Brain microvascular endothelial cell (primary cell): ENCODE measurements at places on chromosomes 2 and 18.
A peak's percentile ranks its signal among the peaks of the same experiment; 100 is the strongest.

- peak; percentile 17 for DNase-seq
These were observed 2.8 kb downstream of the TMEM18 start for GRCh38 chr2:674321-674985.

- no peak for DNase-seq
These were observed 14.7 kb downstream of the DAW1 start for GRCh38 chr2:227886149-227886548.

DNA sequence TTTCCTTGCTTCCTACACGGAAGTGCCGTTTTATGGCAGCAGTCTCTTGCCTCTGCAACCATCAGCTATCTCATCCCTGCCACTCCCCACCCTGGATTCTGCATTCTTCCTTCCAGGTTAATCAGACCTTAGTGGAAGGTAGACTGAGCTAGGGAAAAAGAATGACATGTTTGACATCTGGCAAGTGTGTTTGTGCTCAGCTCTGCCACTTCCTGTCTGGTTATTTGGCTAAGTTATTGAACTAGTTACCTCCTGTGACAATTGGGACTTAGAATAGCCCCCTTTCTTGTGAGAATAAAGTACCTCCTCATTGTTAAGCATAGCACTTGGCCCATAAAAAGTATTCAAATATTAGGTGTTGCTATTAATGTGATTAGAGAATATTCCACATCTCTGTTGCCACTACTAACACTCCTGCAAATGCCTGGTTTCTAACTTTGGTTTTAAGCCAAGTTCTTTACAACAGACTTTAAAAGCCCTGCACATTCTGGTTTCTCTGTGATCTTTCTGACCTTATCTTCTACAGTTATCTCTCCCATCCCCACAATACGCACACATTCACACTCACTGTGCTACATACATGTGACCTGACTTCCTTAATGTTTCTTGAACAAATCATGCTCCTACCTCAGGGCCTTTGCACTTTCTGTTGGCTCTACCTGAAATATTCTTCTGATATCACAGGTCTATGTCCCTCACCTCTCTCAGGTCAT lies 10.8 kb upstream of the MAPRE2 start:
- no peak for DNase-seq

DNA sequence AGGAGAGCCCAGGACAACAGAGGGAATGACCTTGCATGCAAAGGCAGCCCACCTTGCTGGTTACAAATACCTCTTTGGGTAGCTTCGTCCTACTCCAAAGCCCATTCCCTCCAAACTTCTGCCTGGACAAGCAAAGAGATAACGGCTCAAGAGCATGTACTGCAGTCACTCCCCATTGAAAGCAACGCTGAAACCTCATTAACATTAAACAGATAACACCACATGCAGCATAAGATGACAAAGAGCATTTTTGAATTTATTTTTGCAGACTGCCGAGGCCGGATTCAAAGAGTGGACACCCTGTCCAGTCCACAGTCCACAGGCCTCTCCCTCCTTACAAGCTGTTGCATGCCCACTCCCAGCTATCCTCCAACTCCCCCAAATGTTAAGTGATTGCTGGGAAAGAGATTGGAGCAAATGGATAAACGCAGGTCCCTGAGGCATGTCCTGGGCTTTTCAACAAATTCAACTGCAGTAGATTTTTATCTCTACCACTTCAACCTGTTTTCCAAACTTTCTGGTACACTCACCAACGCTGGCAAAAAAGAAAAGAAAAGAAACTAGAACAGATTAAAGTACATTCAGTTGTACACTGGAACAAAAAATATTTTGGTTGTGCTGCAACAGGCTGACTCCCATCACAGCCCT lies 40.1 kb downstream of the MREG start:
- DNase-seq, result no peak

- DNase-seq, result no peak
These were observed 950.1 kb downstream of the TRIB2 start for GRCh38 chr2:13666582-13667414.

DNA sequence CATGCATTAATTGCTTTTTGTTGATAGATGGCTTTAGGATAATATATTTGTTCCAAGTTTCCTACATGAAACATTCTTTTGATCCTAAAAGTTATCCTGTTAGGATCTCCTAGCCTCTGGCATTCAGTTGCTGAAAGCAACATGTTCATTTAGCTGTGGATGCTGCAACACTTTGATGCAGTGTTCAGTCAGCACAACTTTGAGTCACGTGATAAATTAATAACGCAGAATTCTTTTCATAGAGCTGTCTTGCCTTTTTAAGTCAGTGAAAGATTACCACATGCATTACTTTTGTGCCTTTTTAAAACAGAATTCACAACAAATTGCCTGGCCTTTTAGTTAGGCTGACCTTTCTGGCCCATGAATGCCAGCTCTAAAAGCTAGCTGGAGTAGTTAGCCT lies 1467.9 kb upstream of the ZEB2 start:
- DNase-seq, result no peak

GRCh38 chr18:65206551-65207260 lies 544.1 kb upstream of the CDH7 start:
- no peak for DNase-seq

DNA sequence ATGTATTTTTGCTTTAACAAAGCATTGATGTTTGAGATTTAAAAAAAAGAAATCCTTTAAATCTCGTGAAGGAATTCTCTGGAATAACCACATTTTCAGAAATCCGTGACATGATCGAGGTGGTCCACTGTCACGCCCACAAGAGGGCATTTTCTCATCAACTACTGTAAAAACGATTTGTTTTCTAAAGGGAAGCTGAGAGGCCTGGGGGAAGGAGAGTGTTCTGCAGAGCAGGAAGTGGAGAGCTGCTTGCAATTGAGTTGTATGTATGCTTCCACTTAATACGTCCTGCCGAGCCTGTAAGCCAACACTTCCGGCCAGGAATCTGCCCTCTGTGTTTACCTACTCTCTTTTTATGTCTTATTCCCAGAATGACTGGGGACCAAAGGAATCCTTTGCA lies 19.4 kb downstream of the KLHL29 start:
- DNase-seq, result peak; percentile 77

GRCh38 chr18:48219037-48219809 lies 190.0 kb downstream of the ZBTB7C start:
- no peak for DNase-seq

- no peak for DNase-seq
These were observed 29.2 kb downstream of the EPAS1 start for GRCh38 chr2:46326231-46326980.

DNA sequence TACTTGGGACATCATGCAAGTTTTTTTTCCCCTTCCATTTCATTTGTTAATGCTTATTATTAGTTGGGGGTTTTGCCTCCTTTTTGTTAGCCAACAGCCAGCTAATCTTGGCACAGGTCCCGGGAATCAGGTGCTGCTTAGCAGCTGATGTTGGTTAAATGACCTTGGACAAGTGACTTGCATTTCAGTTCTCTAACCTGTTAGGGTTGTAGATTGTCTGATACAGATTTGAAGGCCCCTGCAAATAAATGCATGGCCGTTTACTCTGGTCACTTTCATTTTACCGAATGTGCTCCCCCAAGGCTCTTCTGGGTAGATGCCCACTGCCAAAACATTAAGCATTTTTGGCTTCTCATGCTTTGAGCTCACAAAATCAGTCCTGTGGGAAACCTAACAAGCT lies 120.9 kb downstream of the SPTBN1 start:
- no peak for DNase-seq

DNA sequence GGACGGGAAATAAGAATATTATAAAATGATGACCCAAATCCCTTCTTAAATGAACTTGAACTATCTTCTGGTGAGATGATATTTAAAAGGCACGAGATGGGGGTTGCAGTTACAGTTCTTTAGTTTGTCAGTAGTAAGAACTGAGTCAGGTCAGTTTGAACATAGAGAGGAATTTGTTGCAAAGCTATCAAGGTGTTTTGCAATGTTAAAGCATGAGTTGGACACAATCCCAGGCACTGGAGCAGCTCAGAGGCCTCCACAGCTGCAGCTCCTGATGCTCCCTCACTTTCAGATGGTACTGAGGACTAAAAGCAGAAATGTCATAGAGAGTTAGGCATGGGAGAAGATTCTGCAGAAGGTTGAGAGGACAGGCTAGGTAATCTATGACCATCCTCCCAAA lies 236.0 kb downstream of the BCL2 start:
- no peak for DNase-seq

DNA sequence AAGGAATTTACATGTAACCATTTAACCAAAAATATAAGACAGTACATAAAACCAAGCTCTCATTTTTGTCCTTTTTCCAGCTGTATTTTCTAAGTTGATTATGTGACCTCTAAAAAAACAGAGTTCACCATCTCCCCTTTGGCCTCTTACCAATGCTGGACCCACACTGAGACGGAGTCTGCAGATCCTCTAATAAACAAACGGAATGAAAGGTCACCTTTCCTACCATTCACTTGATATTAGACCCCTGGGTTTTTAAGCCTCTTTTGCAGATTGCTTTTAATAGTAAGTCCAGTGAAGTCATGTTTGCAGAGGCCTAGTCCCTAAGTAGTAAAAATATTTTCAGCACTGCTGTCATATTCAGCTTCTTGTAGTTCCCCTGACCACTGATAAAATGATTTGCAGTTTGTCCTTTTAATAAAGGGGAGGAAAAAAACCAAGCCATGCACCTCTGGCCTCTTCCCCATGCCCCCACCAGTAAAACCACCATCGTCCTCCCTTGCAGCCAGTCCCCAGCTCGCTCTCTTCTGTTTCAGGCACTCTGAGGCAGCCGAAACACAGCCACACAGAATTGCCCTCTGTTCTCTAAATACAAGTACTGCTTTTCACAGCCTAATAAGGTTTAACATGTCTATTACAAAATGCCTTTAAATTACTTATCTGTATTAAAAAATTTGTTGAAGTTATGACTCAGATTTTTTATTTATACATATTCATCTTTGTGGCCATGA lies 427.5 kb downstream of the PARD3B start:
- DNase-seq, result no peak

- DNase-seq, result peak; percentile 87
These were observed 214.1 kb upstream of the COPS8 start for GRCh38 chr2:236871500-236872001.

DNA sequence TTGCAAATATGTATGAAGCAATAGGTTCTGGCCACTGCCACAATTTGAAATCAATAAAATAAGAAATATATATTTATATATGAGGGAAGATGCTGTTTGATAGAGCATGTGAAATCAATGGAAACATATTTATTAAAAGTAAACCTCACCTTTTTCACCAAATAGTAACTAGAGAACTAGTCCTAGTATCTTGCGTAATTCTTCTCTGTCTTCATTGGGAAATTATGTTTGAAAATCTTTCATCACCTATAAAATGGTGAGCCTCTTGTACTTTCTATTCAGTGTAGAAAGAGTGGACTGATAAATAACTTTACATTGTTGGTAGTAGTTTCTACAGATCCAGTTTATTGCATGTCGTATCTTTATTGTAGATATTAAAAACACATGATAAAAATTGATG lies 103.0 kb downstream of the CD226 start:
- no peak for DNase-seq

- DNase-seq, result no peak
These were observed 175.3 kb downstream of the CLIP4 start for GRCh38 chr2:29290293-29291047.

DNA sequence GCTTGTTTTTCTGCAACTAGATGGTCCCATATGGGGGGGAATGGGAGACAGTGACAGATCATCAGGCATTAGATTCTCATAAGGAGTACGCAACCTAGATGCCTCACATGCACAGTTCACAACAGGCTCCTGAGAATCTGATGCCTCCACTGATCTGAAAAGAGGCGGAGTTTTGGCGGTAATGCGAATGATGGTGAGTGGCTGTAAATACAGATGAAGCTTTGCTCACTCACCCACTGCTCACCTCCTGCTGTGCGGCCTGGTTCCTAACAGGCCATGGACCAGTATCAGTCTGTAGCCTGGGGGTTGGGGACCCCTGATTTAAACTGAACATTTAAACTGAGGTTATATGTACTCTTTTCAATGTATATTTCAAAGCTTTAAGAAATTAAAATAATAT lies 40.7 kb downstream of the SOS1 start:
- no peak for DNase-seq

DNA sequence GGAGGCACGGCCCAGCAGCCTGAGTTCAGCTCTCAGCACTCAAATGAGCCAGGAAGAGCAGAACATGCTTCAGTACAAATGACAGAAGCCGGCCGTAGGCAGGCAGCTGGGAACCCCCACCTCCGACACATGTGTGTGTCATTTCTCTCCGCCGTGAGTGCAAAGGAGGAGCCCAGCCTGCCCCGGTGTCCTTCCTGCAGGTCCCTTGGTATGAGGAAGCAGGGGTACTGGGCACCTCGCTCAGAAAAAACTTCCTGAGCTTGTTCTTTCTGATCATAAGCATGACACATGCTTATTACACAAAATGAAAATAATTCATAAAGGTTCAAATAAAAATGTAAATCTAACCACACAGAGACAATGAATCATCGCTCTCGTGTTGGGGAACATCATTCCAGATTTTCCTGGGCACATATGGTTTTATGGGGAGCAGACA lies 35.3 kb downstream of the KCNF1 start:
- peak; percentile 37 for DNase-seq

DNA sequence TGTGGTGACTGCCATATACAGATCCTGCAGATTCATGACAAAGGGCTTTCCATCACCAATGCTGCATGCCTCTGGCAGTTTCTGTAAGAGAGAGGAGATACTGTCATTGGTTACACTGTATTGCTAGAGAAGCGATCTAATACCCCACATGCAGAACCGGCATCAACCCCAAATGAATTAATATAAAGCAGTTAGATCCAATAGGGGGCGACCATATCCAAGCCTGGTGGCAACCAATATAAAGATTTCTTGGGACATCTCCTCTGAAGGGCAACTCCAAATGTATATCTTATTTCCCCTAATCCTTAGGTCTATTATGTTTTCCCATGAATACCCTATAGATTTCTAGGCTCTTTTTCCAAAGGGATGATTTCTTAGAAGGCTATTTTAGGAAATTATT lies 17.4 kb upstream of the IHH start:
- no peak for DNase-seq

DNA sequence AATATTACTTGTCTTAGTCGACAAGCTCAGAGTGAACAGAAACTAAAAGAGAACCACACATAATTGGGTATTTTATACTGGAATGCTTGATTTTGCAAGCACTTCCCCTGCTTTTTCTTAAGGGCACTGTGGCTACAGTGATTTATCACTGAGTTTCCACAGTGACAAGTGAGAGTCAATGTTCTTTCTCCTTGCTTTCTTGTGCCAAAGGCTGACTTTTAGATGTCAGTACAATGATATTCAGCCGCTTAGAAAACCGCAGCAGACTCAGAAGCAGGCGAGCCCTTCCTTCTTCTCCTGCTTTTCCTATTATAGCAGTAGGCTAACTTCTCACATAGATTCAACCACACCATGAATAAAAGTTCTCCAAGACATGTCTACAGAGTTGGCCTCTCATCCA lies 1603.6 kb upstream of the NXPH2 start:
- DNase-seq, result no peak

- no peak for DNase-seq
These were observed 17.7 kb upstream of the RESP18 start for GRCh38 chr2:219350215-219350614.
